ENCODE measurements at places on chromosomes 4 and X.

DNA sequence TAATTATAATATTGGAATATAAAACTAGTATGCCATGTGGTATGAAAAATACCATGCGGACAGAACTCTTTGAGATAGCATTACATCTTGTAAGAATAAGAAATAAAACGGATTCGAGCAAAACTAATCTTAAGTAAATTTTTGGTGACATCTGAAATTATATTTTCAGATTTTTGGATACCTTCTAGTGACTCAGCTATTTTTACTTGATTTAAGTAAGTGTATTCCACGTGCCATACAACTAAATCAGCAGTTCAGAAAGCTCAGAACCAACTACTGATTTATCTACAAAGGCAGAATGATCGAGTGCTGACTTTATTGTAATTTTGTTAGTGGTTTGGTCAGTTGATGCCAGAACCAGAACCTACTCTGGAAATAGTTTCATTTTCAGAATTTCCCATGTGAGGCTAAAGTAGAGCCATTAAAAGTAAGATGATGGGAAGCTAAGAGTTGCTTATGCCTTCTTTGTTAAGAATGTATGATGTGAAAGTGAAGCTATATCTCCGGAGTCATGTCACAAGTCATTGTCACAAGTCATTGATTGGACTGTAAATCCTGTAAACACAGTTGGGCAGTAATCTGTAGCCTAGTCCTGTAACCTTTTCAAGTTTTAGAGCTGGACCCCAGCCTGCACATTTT, 4.0 kb downstream of the ING2 start:
- no peak for DNase-seq

GRCh38 chr4:189771696-189772361, 168.8 kb upstream of the FRG1 start:
- DNase-seq: no peak

DNA sequence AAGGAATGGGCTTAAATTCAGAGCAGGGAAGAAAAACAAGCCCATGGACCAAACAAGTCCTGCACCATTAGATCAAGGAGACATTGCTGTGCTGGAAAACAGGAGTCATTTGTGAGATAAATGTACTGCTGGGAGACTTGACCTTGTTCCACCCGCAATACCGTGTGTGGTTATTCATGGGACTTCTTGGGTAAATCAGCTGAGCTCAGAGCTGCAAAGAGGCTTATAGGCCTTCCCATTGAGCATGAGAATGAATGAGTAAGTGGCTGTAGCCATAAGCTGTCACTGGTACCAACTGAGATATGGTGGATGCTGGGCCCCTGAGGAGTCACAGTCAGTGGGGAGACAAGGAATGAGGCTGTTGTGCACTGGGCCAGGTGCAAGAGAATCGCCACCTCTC, 2.3 kb upstream of the CYTL1 start:
- DNase-seq: no peak

GRCh38 chrX:53715346-53715924, 28.9 kb upstream of the HUWE1 start:
- DNase-seq: no peak

DNA sequence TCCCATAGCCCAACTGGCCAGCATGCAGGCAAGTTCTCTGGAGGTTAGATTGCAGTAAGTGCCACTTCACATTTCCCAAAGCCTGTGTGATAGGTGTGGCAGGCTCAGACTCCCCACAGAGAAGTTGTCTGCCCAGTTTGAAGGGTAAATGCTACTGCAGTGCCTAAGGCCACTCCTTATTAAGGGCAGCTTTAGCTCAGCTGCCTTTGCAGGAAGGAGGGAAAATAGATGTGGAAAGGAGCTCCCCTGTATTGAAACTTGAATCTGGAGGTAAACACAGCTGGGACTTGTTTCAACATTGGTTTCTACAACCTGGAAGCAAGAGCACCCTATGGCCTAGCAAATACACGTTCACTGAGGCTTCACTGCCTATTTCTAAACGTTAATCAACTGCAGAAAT, 22.4 kb downstream of the NEXMIF start:
- no peak for DNase-seq

GRCh38 chr4:112288455-112288854, 2.8 kb upstream of the TIFA start:
- DNase-seq: no peak

- DNase-seq: no peak
Measured at GRCh38 chr4:141853091-141853764, 216.8 kb downstream of the IL15 start.

DNA sequence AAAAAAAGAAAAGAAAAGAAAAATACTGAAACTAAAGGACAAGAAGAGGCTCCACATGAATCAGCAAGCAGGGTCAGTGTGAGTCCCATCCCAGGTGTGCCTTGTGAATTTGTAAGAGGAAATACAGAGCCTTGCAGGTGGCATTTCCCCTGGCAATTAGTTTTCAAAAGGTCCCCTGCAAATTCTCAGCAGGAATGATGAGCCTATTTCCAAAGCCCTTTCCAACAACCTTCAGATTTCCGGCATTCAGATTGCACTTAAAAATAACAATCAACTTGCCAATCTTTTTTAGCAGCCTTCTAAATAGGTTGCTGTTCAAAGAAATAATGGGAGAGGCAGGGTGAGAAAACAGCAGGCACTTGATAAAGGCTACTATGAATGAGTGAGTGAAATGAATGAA, 66.4 kb upstream of the OR13H1 start:
- no peak for DNase-seq

GRCh38 chr4:25590171-25590570, 65.5 kb upstream of the SLC34A2 start:
- no peak for DNase-seq

GRCh38 chr4:155599596-155599995, 67.1 kb upstream of the GUCY1A1 start:
- no peak for DNase-seq

GRCh38 chr4:7236847-7237246, 44.5 kb downstream of the SORCS2 start:
- no peak for DNase-seq

GRCh38 chrX:67780694-67781109, 236.9 kb downstream of the AR start:
- no peak for DNase-seq

DNA sequence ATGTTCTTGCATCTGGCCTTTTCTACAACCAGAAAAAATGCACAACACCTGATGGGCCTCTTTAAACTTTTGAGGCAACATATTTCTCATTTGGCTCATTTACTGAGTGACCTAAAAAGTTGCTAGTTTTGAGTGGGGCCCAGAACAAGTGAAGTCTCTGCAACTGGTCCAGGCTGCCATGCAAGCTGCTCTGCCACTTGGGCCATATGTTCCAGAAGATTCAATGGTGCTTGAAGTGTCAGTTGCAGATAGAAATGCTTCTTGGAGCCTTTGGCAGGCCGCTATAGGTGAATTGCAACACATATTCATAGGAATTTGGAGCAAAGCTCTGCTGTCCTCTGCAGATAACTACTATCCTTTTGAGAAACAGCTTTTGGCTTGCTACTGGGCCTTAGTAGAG, 66.4 kb upstream of the RLIM start:
- no peak for DNase-seq

DNA sequence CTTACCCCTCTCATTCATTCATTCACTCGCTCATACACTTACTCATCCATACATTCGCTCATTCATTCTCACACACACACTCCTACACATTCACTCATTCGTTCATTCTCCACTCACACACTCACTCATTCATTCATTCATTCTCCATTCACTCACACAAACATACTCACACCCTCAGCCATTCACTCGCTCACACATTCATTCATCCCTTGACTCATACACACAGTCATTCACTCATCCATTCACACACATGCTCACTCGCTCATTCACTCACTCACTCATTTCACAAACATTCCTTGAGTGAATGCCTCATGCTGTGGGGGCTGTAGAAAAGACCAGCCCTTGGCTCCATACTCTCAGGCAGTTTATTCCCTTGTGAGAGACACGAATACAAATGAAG, 151.1 kb upstream of the MAMLD1 start:
- no peak for DNase-seq

- DNase-seq: no peak
Measured at GRCh38 chr4:23822181-23822580, 67.7 kb downstream of the PPARGC1A start.

GRCh38 chr4:107069049-107069448, 32.9 kb upstream of the DKK2 start:
- no peak for DNase-seq

DNA sequence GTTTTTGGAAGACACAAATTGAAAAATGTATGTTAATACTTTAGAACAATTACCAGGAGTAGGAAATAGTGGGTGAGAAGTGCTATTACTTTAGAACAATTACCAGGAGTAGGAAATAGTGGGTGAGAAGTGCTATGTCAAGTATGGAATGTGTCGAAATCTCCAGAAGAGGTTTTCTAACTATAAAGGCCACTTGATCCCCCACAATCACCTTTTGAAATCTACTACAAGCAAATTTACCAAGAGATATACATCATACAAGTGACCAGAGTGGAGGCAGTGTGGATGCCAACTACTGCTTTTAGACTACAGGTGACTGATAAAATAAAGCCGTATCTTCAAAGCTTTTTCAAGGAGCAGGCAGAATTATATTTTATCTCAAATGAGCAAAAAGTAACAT, 43.1 kb downstream of the MAB21L2 start:
- DNase-seq: no peak

DNA sequence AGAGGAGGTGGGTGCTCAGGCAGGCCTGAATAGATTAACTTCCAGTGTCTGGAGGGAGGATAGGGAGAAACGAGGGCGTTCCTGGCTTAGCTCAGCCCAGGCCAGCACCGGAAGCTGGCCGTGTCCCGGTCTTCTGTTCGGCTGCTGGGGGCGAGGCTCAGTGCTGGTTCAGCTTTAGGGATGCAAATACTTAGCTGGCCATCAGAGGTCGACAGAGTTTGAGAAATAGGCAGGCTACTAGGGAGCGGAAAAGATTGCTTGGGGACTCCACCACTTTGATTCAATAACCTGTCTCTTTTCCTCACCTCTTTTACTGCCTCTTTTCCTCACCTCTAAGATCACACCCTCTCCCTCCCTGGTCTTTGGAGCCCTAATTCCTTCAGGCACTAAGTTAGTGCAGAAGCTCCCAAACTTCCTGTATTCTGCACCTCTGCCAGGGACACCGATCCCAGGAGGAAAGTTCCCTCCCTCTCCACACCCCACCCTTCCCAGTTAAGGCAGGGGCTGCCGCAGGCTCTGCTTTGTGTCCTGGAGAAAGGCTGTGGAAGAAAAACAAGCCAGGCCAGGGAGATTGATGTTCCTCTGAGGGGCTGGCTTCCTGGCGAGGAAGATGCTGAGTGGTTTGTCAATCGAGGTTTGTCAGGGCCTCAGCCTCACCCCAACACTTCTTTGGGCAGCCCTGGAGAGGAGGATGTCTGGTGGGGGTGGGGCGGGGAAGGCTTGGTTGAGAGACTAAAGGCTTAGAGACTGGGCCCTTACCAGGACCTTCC, 6.0 kb upstream of the EFNB1 start:
- DNase-seq: no peak

DNA sequence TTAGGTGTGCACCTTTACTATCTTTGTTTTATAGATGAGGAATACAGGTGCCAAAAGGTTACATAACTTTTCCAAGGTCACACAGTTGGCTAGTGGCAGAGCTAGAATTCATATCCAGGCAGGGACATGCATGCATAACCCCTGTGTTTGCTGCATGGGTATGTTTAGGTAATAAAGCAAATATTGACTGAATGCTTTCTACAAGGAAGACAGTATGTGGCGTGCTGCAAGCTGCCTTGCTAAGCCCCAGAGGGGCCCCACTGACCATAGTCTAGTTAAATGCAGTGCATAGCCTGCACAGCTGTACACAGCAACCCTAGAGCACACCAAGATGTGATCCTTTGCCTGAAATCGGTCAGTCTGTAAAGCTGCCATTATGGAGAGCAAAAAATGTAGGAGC, 320.5 kb upstream of the IGFBP7 start:
- DNase-seq: no peak

- no peak for DNase-seq
Measured at GRCh38 chr4:118941799-118942198, 53.1 kb downstream of the SYNPO2 start.

DNA sequence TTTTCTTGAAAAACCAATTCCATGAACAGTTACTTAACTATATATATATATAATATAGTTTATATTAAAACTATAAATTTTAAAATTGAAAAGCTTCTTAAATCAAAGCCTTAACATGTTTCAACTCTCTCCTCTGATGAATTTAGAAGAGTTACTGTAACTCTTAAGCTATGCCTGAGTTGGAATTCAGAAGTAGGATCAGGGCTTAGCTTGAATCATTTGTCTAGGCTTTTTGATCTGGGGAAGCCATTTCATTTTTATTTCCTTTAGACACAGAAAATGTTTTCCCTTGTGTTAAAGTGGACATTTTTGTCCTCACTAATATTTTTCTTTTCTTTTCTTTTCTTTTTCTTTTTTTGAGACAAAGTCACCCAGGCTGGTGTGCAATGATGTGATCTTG, 40.4 kb upstream of the PDLIM5 start:
- DNase-seq: no peak

GRCh38 chr4:37891260-37892159, 626 bp downstream of the TBC1D1 start:
- DNase-seq: peak; percentile 38

DNA sequence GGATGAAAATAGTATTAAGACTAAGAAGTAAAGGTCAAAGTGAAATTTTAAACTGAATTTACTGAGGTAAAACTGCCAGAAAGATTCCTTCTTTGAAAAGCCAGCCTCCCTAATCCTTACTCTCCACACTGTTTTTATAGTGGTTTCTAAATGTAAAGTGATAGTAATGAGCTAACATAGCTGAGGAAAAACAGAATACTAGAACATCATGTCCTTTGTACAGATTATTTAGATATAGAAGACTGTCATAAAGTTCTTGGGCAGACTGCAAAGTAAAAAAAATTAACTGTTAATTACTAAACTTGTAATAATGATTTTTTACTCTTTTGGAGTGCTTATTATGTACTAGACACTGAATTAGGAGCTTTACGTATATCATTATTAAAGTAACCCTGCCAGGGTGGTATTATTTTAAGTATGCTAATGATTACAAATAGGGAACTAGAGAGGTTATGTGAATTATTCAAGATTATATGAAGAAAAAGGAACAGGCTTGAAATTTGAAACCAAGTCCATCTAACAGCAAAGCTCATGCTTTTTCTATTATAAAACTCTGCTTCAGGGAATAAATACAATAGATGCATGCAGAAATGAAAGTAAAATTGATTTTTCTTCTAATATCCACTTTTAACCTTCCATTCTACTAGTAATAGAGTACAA, 150.5 kb downstream of the TBCK start:
- no peak for DNase-seq

DNA sequence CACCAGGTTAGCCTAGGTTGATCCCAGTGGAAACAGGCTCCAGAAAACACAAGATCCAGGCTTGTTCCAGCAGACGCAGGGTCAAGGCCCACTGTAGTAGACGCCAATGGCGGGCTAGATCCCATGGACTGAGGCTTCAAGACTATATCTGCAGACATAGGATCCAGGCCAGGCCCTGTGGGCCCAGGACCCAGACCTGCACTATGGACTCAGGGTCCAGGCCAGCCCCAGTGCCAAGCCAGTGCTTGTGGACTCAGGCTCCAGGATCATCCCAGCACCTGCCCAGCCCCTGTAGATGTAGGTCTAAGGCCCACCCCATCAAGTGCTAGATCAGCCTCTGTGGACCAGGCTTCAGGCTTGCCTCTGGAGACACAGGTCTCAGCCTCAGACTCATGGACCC, 300.9 kb downstream of the CHIC1 start:
- no peak for DNase-seq

- no peak for DNase-seq
Measured at GRCh38 chr4:148845609-148846008, 403.4 kb upstream of the NR3C2 start.

Measured in activated CD4-positive, alpha-beta T cell treated with anti-CD3 and anti-CD28 coated beads for 1 hour (primary cell).